ENCODE measurements at places on chromosomes 16 and 17.

GRCh38 chr16:58828901-58829545 lies 94.9 kb upstream of the GOT2 start:
- no peak for DNase-seq

DNA sequence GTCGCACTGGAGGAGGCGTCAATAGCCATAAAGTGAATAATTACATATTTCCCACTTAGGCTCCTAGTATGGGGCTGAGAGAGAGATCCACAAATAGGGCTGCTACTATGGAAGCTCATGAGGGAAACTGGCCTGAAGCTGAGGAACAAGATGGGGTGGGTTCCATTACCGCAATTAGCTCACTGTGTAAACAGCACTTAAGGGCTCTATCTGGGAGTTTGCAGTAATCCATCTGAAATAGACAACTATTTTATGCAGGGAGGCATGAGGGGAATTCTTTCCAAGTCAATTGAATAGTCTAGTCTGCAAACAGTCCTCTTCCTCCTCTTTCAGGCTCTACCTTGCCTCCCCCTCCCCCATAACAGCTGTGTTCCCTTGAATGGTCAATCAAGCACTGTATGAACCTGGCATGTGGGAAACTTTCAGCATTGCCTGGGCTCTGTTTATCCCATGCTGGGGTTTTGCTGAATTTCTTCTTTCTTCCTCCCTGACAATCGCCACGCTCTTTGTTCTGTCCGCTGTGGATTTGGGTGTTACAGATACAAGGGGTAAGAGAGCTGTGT lies 56.1 kb upstream of the MAF start:
- no peak for DNase-seq

DNA sequence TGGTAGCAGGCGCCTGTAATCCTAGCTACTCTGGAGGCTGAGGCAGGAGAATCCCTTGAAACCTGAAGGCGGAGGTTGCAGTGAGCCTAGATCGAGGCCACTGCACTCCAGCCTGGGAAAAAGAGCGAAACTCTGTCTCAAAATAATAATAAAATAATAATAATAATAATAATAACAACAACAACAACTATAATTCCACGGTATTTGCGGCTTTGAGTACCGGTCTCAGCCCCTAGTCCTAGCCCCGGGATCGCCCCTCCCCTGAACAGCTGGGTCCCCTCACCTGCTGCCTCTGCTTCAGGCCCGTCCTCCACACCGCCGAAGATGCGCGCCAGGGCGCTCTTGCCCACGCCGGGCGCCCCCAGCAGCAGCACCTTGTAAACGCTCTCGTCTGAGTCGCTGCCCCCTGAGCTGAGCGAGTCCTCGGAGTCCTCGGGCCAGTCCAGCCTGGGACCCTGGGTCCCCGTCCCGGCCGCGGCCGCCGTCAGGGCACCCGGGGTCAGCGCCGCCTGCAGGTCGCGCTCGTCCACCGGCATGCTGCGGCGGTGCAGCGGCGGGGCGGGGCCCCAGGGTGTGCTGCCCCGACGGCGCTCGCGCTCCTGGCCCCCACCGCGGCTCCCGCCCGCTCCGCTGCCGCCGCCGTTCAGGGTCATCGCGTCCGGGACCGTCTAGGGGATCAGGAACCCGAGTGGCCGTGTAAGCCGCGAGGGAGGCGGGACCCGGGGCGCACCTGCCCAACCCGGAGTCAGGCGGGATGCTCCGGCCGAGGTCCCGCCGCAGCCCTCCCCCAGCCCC lies 611 bp downstream of the RRAD start:
- no peak for DNase-seq

DNA sequence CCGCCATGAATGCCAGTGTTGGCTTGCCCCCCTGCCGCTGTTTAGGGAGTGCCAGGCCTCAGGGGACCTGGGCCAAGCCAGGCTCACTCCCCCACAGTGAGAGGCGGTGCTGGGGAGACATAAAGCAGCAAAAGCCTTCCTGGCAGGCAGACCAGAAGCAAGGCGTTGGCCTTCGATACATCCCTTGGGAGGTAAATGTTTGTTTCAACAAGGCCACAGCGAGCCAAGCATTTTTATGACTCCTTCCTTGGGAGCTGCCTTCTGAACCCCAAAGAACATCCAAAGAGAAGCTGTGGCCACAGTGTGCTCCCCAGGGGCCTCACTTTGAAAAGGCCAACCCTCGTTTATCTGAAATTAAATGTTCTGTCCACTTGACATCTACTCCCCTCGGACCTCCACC lies 119.7 kb upstream of the CIBAR2 start:
- peak; percentile 57 for DNase-seq

DNA sequence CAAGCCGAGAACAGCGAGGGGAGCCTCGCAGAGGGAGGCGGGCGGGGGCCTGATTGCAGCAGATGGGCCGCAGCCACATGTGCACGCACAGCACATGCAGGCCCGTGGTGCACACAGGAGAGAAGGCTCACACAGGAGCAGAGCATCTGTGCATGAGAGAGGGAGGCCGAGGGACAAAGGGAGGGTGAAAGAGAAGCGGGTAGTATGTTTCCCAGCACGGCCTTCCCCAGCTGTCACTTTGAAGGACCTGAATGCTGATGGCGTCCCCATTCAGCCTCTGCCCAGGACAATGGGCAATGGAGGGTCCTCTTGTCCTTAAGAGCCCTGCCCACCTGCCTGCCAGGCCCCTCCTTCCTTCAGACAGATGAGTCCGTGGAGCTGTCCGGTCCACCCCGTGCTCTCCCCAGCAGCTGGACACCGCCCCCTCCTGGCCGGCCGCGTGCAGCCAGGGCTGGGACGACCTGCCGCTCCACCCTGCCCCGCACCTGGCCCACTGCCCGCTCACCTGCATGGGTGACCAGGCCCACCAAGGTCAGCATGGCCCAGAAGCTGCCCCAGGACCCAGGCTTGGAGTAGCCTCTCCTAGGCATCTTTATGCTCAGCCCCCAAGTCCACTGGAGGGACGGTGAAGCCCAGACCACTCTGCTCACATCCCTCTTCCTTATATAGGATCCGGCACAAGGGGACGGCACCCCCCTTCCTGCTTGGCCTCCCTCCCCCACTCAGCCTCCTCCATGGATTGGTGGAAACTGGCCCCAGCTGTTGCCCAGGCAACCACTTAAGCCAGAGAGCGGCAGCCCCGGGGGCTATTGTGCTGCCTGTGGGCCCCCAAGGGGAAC lies at the start of gene BTBD17:
BTBD17 (minus strand) TSS at position 639 of the 839 bp plus-strand sequence; CDS start at position 590, 49 bp downstream.
- no peak for DNase-seq
